ENCODE measurements at places on chromosomes 5 and 9.

GRCh38 chr9:128254855-128255759, 20.7 kb downstream of the GOLGA2 start:
- DNase-seq, result no peak

DNA sequence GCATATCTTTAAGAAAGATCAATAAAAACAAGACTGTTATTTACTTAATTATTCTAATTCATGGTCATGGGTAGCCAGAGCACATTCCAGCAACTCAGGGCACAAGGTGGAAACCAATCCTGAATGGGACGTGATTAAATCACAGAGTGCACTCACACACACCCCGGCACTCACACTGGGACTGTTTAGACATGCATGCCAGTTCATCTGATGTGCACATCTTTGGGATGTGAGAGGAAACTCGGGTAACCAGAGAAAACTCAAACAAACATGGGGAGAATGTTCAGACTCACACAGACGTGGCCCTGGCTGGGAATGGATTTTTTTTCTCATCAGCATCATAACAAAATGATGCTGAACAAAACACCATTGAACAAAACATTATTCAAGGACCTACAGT, 29.4 kb downstream of the SMAD5 start:
- DNase-seq, result no peak

DNA sequence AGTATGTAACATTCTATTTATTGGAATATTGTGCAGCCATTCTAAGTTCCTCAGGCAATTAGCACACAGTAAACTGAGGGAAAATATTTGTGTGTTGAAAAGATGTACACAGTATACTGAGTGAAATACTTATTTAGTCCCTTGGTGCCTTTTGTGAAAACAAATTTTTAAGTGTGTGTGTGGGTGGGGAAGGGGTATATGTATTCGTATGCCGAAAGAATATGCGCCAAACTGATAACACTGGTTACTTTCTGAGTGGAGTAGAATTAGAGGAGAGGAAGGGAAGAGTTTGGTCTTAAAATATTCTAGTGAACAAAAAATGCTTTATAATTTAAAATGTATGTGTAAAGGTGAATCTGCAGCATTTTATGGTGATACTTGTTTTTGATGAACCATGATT, 3.1 kb downstream of the DCP2 start:
- DNase-seq, result no peak

DNA sequence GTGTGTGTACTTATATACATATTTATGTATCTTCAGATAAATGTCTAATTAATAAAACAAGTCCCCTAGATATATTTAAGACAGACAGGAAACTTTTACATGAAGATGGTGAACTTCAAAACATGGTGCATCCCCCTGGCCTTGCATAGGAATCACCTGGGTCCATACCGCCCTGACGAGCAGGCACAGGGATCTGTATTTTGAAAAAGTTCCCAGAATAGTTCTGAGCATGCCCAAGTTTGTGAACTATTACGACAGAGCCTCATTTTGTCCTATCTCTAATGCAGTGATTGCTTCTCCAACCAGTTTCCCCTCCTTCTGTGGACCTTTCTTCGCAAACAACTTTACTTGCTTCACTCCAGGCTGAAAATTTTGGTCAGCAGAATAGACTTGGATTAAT, 98.1 kb downstream of the APBA1 start:
- no peak for DNase-seq

DNA sequence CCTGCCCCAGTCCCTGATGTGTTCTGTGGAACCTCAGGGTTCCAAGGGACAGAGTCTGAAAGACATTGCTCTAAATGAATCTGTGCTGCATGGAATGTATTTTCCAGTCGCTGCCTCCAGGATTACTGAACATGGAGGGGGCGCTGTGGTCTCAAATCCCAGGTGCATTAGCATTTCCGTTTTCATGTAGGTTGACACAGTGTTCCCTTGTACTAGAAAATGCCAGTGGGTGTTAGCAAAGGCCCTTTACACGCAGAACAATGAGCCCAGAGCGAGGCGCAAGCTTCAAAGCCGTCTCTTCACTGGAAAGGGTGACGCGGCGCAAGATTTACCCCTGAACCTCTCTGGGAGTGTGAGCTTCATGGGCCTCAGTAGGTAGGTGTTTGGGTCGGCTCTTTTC, 308.3 kb downstream of the SLIT3 start:
- DNase-seq, result no peak

DNA sequence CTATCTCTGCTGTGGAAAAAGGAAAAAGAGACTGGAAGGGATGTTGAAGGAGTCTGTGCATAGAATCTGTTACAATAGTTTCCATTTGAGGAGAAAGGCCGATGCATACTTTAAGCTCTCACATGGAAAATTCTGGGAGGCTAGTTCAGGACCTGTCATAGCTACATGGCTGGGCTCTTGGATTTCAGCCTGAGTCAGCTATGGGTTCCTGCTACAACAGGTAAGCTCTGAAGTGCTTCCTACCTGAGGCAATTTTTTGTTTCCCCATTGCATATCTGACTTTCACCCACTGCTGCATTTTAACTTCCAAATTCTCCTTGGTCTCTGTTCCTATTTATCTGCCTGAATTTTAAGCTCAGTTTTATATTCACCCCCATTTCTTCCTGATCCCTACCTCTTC, 310.7 kb downstream of the RAB3C start:
- no peak for DNase-seq

GRCh38 chr5:147310059-147310704, 75.4 kb downstream of the STK32A start:
- DNase-seq, result peak; percentile 77

Data from kidney epithelial cell (primary cell).